ENCODE measurements at places on chromosomes 4 and X. TPM values are rescaled to one million over a fixed set of nuclear protein-coding genes. Genes with fewer than 3 reads are reported as not detected.

GRCh38 chr4:77148078-77148477 lies 8.9 kb upstream of the CCNG2 start:
- no peak for DNase-seq

DNA sequence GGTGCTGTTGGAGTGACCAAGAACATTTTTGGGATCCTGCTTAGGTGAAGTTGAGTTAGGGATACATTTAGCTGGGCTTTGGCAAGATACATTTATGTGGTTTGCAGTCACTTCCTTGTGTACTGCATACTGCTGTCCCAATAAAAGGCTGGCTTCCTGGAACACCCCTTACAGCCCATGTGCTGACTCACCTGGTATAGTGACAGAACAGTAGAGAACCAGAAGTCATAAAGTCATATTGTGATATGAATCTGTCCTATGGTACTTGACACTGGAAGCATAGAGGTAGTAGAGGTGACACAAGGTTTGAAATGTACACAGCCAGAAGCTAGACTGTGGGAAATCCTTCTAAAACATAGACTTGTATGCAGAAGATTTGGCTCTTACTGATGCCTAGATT lies 55.3 kb upstream of the SLC25A43 start:
- DNase-seq, result no peak

DNA sequence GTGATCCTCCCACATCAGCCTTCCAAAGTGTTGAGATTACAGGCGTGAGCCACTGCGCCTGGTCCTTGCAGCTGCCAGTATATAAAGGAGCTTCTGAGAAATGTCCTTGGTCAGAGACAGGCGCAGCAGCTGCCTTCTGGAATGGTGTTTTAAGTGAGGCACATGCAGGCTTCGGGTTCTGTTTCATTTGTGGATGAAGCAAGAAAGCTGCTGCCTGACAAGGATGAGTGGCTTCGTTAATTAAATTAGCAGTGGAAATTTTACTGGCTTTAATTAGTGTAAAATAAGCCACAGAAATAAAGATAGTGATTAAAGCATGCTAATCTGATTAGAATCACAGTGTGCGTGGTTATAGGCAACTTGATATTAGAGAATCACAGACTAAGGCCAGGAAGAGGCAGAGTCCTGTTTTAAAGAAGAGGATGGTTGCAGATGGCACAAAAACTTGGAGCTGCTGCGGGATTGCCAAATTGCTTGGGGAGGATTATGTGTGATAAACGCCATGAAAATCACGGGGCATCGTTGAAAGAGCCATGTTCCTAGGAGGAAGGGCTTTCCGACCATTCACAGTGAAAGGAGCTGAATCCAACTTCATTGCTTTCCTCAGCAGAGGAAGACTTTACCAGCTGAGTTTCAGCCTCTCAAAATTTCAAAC lies 348.4 kb upstream of the FAT1 start:
- DNase-seq, result no peak

DNA sequence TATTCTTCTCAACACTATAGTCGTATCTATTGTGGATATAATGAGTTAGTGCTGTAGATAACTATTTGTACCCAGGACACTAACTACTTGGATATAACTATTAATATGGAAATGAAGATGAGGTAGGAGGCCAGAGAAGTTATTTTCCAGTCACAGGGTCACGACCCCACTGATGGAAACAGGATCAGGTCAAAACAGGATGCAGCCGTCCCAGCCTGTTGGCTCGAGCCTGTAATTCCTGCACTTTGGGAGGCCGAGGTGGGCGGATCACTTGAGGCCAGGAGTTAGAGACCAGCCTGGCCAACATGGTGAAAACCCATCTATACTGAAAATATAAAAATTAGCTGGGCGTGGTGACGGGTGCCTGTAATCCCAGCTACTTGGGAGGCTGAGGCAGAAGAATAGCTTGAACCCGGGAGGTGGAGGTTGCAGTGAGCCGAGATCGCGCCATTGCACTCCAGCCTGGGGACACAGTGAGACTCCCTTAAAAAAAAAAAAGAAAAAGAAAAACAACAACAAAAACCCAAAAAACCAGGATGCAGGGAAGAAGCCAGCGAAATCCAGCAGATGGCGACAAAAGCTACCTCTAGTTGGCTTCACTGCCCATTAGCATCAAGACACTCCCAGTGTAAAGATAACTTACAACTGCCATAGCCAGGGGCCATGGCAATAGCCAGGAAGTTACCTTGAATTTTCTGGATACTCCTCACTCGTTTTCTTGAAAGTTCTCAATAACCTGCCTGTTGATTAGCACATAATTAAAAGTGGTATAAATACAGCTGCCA lies 37.9 kb upstream of the NKAP start:
- DNase-seq, result no peak

DNA sequence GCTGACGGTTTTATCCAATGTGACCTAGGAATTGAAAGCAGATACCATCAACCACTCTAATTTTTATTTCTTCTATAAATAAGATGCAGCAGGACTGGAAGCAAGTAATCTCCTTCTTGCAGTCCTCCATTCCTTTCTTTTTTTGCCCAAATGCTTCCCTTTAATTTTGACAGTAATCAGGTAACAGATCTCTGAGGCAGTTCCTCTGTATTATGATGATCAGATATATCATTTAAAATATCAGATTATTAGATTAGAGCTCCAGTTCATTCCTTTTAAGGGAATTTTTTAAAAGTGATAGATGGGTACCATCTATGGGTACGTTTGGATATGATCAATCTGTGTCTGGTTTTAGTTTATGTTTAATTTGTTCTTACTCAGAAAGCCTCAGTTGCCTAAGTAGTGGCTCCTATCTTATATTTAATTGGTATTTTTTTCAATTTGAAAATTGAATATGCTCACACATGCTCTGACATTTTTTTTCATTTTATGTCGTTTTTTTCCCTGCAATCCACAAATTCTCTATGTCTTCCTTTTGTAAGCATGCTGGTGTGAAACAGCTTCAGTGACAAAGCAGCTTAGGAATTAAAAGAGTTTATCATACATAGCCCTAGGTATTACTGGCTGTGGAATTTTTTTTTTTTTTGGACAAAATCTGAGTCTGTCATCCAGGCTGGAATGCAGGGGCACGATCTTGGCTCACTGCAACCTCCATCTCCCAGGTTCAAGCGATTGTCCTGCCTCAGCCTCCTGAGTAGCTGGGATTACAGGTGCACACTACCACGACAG lies 73.7 kb upstream of the ANK2 start:
- DNase-seq, result no peak

DNA sequence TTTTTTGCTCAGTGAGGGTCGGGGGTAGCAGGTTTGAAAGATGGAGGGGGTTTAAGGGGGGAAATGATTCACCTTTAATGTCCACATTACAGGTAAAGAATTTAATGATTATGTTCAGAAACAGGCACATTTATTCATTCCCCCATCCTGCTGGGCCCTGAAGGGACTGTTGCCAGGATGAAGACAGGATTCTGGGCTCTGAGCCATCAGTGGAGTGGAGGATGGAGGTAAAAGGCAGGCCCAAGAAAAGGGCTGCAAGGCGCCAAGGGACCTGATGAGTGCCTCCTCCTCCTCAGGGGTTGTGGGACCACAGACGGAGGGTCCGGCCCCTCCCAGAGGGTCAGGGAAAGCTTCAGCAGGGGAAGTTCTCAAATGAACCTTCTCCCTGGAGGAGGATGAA lies 40.4 kb upstream of the PROM1 start:
- DNase-seq, result no peak

DNA sequence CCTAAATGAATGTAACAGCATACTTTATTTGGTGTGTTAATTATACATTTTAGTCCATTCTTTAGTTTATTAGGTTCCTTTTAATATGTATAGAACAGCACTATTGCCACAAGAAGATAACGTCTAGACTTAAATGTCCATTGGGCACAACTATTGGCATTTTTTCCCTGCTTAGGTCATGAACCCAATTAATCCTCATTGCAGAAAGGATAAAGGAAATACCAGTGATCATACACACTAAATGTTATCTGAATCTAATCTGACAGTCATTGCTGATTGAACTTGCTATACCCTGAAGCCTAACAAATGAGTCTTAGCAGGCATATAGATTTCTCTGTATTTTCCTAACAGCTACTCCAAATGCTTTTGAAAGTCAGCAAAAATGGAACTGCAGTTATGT lies 2250.0 kb upstream of the AGA start:
- DNase-seq, result no peak

Gene SUPT20HL2
- not detected for total RNA-seq

Gene CORIN
- 0.52 TPM for total RNA-seq

Gene IL13RA2
- total RNA-seq, result 0.35 TPM
